ENCODE measurements at places on chromosomes 11 and 22.
A peak's percentile ranks its signal among the peaks of the same experiment; 100 is the strongest.

DNA sequence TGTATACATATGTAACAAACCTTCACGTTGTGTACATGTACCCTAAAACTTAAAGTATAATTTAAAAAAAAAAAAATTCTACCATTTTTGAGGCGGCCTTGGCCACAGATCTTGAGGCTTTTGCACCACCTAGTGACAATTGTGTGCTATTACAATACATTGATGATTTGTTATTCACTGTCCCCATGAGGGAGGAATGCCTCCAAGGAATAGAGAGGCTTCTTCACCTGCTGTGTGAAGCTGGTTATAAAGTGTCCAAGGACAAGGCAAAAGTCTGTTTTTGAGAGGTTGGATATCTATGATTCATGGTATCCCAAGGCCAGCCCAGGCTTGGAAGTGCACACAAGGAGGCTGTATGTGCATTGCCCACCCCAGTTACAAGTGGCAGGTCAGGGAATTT lies 30.7 kb downstream of the SLC22A25 start:
- no peak for ATAC-seq

- no peak for ATAC-seq
Observed at GRCh38 chr11:19727246-19727645, 14.6 kb downstream of the NAV2 start.

GRCh38 chr22:34781681-34782080 lies 284.3 kb upstream of the ISX start:
- ATAC-seq = no peak

DNA sequence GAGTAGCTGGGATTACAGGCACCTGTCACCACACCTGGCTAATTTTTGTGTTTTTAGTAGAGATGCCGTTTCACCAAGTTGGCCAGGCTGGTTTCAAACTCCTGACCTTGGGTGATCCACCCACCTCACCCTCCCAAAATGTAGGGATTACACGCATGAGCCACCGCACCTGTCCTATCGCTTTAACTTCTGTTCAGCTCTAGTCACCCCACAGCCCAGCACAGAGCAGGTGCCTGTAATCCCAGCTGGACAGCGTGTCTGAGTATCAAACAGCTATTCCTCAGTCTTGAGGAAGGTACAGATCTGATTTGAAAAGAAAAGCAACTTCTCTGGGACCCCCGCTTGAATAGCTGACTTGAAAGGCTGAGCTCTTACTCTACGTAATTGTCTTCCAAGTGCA lies 149.1 kb downstream of the CTTN start:
- no peak for ATAC-seq

DNA sequence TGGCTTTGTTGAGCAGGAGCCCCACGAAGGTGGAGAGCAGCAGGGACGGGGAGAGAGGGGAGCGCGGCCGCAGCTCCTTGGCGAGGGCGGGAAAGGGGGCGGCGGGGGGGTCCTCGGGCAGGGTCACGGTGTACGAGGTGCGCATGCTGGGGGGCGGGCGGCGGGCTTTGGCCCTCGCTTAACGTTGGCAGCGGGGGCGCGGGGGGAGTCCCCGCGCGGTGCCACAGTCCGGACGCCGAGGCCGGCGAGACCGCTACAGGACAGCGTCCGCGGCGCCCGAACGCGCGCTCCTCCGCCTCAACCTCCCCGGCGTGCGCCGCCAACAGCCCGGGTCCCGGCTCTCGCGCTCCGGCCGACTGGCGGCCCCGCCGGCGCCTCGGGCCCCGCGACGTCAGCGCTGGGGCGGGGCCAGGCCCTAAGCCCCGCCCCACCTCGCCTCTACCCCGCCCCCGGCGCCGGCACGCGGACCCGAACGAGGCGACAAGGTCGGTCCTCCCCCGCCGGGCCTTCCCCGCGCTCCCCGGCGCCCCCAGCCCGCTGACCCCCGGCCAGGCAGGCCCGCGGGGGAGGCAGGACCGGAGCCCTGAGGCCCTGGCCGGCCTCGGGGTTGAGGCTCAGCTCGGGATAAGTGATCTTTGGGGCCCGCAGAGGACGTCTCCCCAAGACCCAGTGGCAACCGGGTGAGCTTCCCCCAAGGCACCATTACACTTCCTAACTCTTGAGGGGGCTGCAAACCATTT lies 17.5 kb downstream of the USP2 start:
- ATAC-seq = peak; percentile 65

GRCh38 chr11:46381819-46382645 lies 563 bp downstream of the MDK start:
- ATAC-seq = peak; percentile 7

DNA sequence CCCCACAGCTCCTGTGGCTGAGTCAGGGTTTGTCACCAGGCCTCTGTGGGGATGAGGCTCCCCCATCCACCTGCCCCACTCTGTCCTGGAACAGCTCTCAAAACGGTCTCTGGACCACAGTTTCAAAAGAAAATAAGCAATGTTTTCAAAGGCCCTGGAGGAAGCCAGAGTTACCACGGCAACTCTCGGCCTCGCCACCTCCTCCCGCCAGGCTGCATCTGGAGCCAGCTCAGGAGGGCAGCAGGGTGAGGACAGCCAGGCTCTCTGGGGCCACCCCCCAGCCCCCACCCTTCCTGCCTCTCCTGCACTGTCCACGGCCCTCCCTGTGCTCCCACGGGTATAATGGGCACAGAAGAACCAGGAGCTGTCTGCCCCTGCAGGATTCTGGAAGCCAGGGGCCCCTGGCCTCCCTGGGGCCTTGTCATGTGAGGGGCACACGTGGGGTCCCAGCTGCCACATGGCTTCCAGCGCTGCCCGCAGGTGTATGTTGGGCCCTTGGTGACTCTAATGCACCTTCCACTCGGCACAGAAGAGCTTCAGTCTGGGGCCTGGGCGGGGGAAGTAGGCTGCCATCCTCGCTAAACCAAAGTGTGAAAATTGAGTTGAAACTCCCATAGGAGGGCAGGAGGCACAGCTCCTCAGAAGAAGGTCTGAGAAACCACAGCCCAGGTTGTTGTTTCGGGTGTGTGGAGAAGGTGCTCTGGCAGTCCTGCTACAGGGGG lies 10.3 kb downstream of the CD81 start:
- peak; percentile 33 for ATAC-seq

GRCh38 chr11:22711071-22711770 lies 44.8 kb downstream of the GAS2 start:
- ATAC-seq = no peak

DNA sequence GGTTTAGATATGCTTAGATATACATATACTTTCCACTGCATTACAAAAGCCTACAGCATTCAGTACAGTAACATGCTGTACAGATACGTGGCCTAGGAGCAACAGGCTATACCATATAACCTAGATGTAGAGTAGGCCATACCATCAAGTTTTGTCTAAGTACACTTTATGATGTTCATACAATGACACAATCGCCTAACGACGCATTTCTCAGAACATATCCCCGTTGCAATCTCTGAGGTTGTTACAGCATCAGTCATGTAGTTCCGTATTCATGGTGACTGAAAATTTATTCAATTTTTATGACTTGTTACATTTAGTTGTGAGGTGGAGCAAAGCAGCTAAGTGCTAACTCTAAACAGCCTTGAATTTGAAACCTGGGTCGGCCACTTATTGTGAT lies 6.7 kb downstream of the ZBTB44 start:
- ATAC-seq = peak; percentile 43

DNA sequence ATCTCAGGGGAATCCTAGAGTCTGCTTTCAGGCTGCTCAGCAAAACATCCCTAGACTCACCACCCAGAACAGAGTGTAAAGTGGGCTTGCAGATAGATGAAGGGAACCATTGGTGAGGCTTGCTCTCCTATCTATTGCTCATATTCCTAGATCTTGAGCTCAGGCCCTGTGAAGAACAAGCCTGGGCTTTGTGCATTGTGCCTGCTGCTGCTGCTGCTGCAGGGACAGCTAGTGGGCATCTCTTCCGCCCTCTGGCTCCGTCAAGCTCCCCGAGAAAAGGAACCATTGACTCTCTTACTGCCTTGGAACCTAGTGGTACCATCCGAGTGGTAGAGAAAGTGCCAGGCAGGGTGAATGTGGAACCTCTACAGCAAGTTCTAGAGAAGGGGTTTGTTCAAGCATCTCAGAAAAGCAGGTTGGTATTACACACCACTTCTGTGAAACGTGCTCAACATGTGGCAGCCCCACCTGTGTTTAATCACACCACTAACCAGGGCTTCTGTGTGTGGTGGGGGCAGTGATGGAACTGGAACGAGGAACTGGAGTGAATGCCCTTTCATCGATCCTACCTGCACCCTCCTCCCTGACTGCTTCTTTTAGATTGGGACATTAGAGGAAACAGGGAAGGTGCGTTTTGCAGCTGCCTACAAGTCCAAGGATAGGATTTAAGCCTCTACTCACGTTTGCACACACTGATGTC lies 4.4 kb downstream of the BACE1-AS start:
- ATAC-seq = no peak

GRCh38 chr22:32852395-32853251 lies 51.1 kb downstream of the TIMP3 start:
- no peak for ATAC-seq

GRCh38 chr22:42270176-42270509 lies 310 bp downstream of the TCF20 start:
- peak; percentile 62 for ATAC-seq

- no peak for ATAC-seq
Observed at GRCh38 chr22:47110817-47111443, 348.5 kb downstream of the TBC1D22A start.

- no peak for ATAC-seq
Observed at GRCh38 chr11:86160541-86161149, 83.9 kb upstream of the EED start.

GRCh38 chr11:94271885-94272372 lies 32.5 kb upstream of the IZUMO1R start:
- peak; percentile 27 for ATAC-seq

DNA sequence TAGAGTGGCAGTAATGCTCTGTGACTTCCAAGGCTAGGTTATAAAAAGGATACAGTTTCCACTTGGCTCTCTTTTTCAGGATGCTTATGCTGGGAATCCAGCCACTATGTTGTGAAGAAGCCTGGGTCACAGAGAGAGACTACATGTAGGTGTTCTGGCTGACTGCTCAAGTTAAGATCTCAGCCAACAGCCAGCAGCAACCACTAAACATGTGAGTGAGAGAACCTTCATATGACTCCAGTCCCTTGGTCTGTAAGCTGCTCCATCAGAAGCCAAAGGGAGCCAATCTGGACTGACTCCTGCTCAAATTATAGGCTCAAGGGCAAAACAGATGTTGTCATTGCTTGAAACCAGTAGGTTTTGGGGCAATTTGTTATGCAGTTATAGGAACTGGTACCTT lies 162.7 kb downstream of the MAML2 start:
- no peak for ATAC-seq

GRCh38 chr22:23196165-23196564 lies 15.9 kb downstream of the BCR start:
- ATAC-seq = no peak

DNA sequence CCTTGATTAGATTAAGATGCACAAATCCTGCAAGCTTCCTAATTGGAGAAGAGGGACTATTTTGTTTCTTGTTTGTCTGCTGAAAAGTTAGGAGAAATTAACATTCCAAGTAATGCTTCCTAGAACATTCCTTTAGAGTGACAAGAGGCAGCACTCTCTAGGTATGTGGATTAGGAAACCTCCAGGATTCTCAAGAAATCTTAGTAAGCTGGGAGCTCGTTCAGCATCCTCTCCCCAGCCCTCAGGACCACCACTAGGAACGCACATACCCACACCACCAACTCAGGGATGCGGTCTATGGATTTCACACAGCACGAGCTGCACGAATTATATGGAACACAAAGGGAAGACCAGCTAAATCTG lies 52.9 kb downstream of the NCAPD3 start:
- no peak for ATAC-seq

DNA sequence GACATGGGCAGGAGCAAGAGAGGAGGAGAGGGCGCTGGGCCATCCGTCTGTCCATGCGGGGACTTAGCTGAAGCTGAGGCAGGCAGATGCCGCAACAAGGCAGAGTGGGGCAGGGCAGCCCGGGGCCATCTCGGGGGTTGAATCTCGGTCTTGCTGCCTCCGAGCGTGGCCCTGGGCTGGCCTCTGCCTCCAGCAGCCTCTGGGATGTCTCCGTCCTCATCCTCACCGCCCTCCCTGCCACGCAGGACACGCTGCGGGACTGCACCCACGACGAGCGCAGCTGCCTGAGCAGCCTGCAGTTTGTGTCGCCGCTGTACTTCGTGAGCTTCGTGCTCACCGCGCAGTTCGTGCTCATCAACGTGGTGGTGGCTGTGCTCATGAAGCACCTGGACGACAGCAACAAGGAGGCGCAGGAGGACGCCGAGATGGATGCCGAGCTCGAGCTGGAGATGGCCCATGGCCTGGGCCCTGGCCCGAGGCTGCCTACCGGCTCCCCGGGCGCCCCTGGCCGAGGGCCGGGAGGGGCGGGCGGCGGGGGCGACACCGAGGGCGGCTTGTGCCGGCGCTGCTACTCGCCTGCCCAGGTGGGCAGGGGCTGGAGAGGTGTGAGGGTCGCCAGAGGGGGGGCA lies 108.4 kb downstream of the CACNA1I start:
- no peak for ATAC-seq

DNA sequence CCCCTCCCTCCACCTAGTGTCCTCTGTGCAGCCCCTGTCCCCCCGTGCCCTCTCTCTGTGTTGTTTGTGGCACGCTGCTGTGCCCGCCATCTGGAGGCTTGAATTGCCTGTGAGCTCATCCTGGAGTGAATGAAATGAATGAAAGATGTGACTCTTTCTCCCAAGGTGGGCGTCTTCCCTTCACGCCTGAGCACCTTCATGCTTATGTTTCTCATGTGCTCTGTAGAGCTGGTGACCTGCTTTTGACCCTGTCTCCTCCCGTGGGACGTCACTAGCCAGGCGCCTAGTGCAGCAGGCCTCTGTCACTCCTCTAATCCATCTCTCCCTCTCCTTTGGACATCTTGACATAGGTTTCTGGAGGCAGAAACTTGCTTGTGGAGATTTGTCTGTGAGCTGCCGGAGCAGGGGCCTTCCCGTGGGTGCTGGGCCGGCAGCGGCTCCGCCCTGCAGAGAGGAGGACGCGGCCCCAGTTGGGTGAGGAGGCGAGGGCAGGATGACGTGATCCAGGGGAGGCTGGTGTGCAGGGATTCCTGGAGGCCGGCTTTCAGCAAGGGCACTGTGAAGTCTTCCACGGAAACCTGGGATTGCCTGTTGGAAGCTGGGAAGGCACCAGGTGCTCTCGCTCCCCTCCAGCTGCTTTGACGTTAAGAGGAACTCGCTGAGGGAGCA lies 40.6 kb downstream of the MUC6 start:
- no peak for ATAC-seq

- ATAC-seq = no peak
Observed at GRCh38 chr11:113992459-113993110, 17.7 kb downstream of the HTR3A start.

GRCh38 chr11:12121517-12121916 lies 11.1 kb downstream of the MICAL2 start:
- no peak for ATAC-seq

- ATAC-seq = no peak
Observed at GRCh38 chr11:75537740-75538139, 12.0 kb upstream of the GDPD5 start.

GRCh38 chr22:27526901-27527300 lies 274.7 kb downstream of the MN1 start:
- ATAC-seq = no peak

DNA sequence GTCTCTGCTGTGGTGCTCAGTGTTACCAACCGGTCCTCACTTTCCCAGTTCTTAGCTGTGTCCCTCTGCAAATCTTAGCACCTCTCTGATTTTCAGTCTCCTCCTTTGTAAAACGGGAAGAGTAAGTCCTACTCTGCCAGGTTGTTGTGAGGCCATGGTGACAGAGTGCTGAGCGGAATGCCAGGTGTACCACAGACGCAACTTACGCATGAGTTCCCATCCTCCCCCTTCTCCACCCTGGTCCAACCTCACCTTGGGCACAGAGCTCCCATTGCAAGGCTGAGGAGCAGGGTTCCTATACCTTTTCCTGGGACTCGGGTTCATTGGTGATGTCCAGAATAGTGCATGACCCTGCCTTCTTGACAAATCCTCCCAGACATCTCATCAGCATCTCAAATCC lies 7.3 kb upstream of the DDB2 start:
- no peak for ATAC-seq
